Mesenteric fat pad (tissue), 1 donor: ENCODE measurements at places on chromosomes 12 and 14.

GRCh38 chr14:71491931-71492330, 440.3 kb upstream of the RGS6 start:
- DNase-seq: no peak

GRCh38 chr12:46677749-46678148, 148.0 kb downstream of the SLC38A4 start:
- DNase-seq: no peak

DNA sequence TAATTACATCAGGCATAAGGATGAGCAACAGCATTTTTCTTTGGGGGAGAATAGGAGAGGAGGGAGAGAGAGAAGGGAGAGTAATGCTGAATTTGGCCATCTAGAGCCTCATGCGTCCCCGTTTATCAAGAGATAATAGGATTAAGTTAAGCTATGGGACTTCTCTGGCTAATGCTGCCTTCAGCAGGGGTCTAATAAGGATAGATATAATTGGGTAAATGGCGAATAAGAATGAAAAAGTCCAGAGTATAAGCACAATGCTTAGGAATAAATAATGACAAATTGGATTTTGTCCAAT, 470.0 kb downstream of the EGLN3 start:
- DNase-seq: no peak

- no peak for DNase-seq
Observed at GRCh38 chr12:112362310-112362709, 19.9 kb downstream of the HECTD4 start.
